ENCODE measurements at places on chromosomes 6 and 20.

DNA sequence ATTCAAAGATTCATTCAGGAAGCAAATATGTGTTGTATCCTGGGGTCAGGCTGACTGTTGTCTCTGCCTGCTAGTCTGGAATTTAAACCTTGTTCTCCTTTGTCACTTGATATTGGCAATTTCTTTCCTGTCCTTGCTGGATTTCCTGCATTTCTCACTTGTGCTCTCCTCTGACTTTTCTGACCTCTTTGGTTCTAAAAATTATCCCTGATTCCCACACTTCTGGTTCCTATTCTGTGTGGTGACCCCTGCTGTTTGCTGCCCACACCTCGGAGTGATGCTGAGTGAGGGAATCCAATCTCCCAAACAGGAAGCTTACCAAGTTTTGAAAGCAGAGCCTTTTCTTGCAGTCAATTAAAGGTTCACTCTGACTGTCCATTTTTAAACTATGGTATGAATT lies 345.3 kb downstream of the CDKAL1 start:
- DNase-seq = no peak

- DNase-seq = no peak
These were observed 59.6 kb upstream of the DDR1 start for GRCh38 chr6:30824698-30825097.

- DNase-seq = no peak
These were observed 418.6 kb downstream of the CDKAL1 start for GRCh38 chr6:20952699-20953474.

- no peak for DNase-seq
These were observed 112.8 kb downstream of the SAMD5 start for GRCh38 chr6:147621263-147621662.

- DNase-seq = no peak
These were observed 145.1 kb upstream of the ZNF184 start for GRCh38 chr6:27617700-27618689.

DNA sequence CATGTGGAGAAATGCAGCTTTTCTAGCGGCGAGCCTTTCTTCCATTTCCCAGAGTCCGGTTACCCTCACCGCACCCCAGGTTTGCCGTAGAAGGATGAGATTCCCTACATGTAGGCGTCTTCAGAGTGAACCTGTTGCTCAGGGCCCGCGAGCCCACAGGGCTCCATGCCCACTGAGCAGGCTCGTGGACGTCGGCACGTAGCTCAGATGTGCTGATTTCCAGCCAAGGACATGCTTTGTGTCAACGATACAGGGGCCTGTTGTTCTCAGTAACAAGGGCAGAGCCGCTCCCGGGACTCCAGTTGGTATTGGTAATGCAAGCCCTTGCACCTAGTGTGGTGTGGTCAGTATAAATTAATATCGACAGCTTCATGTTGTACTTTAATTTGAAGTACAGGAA lies 159.6 kb downstream of the MTHFD1L start:
- DNase-seq = no peak

DNA sequence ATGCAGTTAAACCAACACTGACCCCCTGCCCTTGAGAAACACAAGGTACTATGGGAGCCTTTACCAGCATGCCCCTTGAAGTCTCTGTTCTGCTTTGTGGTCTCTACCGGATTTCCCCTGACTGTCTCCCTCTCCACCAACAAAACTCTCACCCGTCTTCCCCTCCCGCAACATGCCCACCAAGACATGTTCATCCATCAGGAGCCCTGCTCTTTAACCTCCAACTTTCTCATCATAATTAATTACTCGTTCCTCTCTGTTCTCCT lies 1.1 kb downstream of the ZNF165 start:
- no peak for DNase-seq

DNA sequence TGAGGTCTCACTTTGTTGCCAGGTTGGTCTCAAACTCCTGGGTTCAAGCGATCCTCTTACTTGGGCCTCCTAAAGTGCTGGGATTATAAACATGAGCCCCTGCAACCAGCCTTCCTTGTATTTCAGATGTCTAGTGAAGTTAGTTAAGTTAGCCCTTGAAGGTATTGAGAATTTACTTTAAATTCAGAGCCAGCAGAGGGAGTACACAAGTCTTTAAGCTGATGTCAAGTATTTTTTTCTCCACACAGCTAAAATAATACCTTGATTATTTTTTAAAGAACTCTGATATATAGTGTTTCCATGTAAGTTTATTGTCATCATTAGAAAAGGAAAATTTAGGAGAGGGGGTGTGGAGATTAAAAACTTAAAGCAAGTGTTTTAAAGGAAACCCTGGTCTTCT lies 9.8 kb downstream of the FOXO3 start:
- DNase-seq = no peak

DNA sequence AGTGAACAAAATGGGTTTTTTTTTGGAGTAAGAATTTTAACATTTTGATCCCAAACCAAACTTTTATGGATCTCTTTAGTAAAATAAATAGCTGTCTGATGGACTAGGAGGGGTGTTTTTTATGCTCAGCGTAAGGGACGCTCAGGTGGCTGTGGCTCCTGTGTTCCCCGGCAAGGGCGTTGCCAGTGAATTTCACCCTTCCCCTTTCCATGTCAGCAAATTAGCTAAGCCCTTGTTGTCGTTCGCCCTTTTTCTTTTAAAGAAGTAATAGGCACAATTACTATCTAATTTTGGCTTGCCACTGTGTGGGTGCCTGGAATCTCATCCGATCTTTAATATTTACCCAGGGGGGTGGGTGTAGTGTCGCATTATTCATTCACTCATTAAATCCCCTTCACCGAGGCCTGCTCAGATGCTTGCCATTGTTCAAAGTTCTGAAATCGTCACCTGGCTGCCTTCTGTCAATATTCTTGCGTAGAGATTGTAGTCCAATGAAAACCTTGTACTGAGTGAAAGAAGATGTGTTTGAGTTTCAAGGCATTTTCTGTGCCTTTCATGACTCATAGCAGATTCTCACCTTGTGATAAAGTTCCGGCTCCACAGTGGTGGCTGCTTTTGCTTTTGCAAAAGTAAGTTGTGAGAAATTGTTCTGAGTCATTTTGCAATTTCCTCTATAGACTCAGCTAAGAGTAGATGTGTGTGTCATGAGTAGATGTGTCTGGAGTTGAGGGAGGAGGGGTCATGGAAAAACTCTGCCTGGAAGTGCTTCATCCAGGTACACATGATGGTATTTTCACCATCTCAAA lies 40.0 kb upstream of the CLDN20 start:
- no peak for DNase-seq

DNA sequence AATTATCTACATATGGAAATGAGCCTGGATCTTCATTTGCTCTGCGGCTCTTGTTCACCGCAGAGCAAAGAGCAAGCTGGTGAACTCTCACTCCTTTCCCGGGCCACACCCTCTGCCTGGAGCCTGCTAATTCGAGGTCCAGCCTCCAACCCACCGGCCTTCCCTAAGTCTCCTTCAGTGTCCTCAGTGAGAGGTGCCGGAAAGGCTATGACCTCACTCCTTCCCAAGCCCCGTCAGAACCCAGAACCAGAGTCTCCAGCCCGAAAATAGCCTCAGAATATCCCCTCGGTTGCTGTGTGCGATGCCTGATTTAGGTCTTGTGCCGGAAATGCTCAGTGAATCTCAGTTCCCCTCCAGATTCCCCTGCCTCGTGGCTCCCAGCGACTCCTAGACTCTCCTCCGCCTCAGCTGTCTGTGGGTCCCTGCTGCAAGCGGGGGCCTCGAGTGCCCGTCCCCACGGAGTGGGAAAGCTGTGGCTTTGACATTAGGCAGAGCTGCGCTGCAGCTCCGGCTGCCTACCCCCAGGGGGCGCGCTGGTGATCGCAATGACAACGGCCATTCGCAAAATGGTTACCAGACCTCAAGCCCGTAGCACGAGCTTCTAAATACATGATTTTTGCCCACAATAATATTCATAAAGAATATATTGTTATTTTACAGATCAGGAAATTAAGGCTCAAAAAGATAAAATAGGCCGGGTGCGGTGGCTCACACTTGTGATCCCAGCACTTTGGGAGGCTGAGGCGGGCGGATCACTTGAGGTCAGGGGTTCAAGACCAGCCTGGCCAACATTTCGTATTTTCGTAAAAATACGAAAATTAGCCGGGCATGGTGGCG lies 4.1 kb upstream of the BNIP5 start:
- DNase-seq = peak; percentile 87

GRCh38 chr6:36691612-36692011 lies 6.0 kb upstream of the RAB44 start:
- DNase-seq = no peak

DNA sequence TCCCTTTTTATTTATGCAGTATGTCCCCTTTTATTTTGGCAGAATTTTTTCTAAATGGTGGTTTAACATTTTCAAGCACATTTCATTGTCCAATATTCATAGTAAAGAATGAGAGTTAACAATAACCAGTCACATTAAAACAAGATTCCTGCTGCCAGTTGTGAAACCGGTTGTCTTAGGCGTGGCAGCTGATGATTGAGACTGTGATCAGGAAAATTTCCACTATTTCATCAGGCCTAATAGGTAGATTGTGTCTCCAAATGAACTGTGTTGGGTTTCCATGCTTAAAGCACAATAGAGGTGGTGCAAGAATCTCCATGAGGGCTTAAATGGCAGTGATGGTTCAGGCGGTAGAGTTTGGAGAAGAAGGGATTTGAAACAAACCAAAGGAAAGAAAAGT lies 15.3 kb downstream of the PRDM1 start:
- DNase-seq = no peak

DNA sequence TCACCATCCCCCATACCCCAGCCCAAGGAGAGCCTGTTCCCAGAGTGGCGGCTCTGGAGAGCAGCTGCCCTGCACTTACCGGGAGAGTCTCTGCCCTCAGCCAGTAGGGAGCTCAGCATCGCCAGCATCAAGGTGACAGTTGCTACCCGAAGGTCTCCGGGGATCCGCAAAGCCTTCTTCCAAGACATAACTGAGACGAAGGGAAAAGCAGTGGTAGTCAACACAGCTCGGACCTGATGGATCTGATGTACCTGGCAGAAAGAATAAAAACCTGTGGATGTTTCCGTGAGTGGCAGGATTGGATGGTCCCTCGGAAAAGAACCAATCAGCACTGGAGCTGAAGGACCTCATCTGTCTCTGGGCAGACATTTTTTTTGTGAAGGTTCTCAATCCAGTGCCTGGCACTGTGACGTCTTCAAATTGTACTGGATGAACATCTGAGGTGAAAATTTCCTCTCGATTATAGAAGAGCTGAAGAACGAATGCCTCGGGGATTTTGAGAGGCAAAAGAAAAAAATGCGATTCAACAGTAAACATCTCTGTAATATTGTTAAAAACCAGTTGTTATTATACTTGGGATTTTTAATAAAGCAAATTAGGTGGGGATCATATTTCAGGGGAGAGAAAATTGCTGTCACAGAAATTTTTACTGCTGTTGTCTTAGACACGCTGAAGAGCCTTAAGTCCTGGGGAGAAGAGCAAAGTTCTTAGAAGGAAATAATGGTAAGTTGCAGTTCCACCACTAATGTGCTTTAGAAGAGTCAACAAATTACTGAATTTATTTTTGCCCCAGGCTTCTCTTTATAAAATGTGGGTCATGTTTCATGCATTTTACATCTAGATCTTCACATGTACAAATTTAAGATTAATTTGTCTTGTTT lies at the start of gene HLA-DQB1:
HLA-DQB1 (minus strand) TSS at position 238 of the 881 bp plus-strand sequence; CDS start at position 188, 50 bp downstream.
- peak; percentile 71 for DNase-seq

GRCh38 chr6:110682460-110682853 lies 132.8 kb downstream of the CDK19 start:
- DNase-seq = peak; percentile 61

DNA sequence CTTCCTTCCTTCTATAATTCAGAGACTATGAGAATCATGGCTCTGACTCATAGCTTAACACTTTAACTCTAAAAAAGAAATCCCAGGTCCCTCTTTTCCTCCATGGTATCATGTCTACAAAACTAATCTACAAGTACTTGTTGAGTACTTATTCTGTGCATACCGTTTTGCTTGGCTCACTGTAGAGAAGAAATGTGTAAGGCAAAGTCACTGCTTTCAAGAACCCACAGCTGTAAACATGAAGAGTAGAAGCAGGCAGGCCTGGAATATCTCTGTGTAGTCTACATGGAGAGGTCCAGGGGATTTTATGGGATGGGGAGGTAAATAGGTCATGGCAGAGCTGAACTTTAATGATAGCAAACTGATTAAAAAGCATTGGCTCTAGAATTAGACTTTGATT lies 13.8 kb downstream of the SPINT3 start:
- no peak for DNase-seq

DNA sequence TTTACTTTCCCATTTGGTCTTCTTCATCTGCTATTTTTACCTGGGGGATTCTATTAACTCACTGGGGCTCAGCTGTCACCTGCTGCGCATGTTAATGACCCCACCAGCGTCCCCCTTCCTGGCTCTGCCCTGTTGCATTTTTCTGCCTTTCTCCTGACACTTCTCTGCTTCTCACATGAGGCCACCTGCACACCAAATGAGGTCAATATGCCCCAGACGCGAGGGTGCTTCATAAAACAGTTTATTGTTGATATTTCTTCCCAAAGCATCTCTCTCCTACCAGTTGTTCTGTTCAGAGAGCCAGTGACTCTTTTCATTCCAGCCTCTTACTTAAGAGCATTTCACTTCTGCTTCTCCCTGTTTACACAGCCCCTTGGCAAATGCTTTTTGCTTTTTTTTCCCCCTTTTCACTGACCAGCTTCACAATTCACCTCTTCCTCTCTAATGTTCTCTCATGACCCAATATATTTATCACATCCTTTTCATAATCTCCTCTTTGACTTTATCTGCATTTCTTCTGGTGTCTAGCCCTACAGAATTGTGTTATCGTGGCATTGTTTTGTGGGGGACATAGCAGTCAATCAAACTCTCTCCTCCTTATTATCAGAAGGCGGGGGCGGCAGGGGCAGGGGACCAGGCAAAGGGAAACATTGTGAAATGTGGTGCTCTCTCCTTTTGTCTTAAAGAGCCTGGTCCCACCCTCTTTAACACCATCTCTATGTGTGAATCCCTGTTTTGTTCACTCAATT lies 545.8 kb upstream of the CITED2 start:
- no peak for DNase-seq

DNA sequence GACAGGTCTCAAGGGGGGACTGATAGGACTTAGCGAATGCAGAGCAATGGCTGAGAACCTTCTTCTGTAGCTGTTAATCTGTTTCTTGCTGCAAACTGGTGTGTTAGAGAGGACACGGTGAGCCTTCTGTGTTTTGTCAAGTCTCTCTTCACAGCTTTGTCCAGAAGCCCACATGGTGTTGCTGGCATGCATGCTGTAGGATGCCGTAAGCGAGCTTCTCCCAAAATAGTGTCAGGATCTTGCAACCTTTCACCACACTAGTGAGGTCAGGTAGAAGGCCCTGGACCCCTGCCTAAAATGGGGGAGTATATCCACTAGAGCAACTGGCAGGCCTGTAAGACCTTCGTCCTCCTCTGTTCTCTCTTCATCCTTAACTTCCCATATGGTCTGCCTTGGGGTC lies 51.9 kb upstream of the GLP1R start:
- DNase-seq = no peak

GRCh38 chr6:149852180-149852579 lies 12.0 kb downstream of the LRP11 start:
- DNase-seq = peak; percentile 28
